ENCODE measurements at places on chromosomes 11 and 22. TPM values are rescaled to one million over a fixed set of nuclear protein-coding genes. Genes with fewer than 3 reads are reported as not detected.
A peak's percentile ranks its signal among the peaks of the same experiment; 100 is the strongest.

Gene FGF19
- total RNA-seq, result not detected

DNA sequence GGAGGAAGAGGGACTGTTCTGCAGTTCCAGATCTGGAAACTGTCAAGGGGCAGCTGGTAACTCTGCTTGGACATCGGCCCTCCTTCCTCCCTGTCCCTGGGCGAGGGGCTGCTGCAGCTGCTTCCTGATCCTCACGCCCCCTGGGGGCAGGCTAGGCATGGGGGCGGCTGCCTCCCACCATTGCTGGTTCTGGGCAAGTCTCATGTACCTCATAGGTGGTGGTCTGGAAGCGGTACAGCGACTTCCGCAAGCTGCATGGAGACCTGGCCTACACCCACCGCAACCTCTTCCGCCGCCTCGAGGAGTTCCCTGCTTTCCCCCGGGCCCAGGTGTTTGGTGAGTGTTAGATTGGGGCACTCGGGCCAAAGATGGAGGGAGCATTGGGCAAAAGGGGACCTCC is 5.0 kb downstream of the SNX15 start:
- H3K27ac ChIP-seq, result no peak overlapping the region
- no peaks in the 10 kb centered on the region for H3K27me3 ChIP-seq
- H3K4me1 ChIP-seq, result peaks cover 6% of the 10 kb centered on the region
- no peak overlapping the region for H3K4me3 ChIP-seq
- no peak for DNase-seq

Gene SSTR3
- not detected for total RNA-seq

DNA sequence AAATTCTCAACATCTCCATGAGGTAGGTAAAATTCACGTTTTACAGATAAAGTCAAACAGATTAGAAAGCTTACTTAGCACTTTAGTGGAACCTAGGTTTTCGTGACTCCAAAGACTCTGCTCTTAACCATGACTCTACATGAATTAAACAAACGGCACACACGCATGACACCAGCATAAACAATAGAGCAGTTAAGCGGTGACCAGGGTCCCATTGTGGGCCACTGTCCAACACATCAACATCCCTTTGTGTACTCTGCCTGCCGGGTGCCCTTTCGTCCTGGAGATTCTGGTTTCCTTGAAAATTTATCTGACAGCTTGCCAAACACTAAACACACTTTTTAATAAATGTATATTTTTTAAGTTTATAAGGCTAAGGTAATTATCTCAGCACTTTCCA is 941.7 kb downstream of the OPCML start:
- no peaks in the 10 kb centered on the region for H3K27me3 ChIP-seq
- H3K36me3 ChIP-seq, result no peaks in the 10 kb centered on the region
- H3K4me3 ChIP-seq, result no peak overlapping the region
- H3K4me1 ChIP-seq, result no peaks in the 10 kb centered on the region

GRCh38 chr11:40321537-40321936 is 1137.9 kb downstream of the LRRC4C start:
- no peaks in the 10 kb centered on the region for H3K27me3 ChIP-seq
- no peak for DNase-seq
- no peaks in the 10 kb centered on the region for H3K36me3 ChIP-seq
- no peak overlapping the region for H3K27ac ChIP-seq
- H3K4me1 ChIP-seq, result no peaks in the 10 kb centered on the region

DNA sequence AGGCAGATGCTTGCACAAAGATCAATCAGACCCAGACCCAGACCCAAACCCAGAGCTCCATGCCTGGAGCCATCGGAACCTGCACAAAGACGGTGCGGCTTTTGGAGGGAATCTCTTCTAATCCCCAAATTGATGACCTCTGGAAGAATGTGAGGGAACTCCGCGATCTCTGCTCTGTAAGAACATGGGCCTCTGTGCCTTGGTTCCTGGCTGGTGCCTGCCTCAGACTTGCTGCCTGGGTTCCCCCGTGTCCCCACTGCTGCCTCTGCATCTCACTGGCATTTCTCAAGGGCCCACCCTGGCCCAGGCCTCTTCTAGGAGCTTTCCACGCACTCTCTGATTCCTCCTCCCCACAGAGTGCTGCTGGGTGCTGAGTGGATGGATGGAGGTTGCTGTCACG is 1044.4 kb downstream of the TBC1D22A start:
- no peaks in the 10 kb centered on the region for H3K4me1 ChIP-seq
- no peak for DNase-seq
- no peaks in the 10 kb centered on the region for H3K36me3 ChIP-seq
- H3K27ac ChIP-seq, result no peak overlapping the region
- no peak overlapping the region for H3K4me3 ChIP-seq

Gene CASP5
- not detected for total RNA-seq

- no peak overlapping the region for H3K4me3 ChIP-seq
- DNase-seq, result no peak
- no peaks in the 10 kb centered on the region for H3K4me1 ChIP-seq
- no peaks in the 10 kb centered on the region for H3K36me3 ChIP-seq
These were observed 37.6 kb upstream of the CEP295 start for GRCh38 chr11:93623920-93624319.

DNA sequence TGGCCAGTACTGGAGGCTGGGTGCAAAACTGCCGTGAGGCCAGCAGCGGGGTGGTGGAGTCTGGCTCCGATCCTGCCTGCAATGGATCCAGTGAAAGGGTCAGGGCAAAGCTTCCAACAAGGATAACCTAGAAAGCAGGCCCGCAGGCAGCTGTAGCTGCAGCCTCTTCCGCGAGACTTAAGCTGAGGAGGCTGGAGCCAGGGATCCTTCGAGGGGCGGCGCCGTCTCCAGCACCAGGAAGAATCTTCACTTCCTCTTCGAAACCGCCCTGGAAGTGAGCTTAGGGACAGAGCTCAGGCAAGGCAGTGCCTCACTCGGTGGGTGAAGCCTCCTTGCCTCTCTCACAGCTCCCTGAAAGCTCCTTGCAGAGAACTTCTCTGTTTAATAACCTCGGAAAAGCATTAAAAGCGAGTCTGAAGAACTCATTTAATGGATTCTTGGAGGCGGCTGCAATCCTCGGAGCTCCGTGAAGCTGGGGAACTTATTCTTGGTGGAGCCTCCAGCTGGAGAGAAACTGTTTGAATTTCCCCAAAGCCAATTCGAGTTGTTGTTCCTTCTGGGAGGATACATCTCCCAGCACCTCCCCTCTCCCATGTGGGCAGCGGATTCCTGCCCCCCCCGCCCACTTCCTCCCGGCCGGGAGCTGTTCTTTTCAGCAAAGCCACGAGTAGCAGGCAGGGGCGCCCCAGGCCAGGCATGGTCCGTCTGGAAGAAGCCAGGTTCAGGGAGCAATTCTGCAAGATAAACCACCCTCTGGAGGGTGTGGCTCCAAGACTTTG is 169.9 kb downstream of the CTTN start:
- H3K27ac ChIP-seq, result no peak overlapping the region
- H3K4me3 ChIP-seq, result peak overlapping the region; percentile 21
- peaks cover 7% of the 10 kb centered on the region for H3K36me3 ChIP-seq
- H3K4me1 ChIP-seq, result no peaks in the 10 kb centered on the region
- DNase-seq, result peak; percentile 0
- no peaks in the 10 kb centered on the region for H3K27me3 ChIP-seq

Measured in MCF 10A (cell line).